SW 1271 (cell line): ENCODE measurements at places on chromosomes 11 and 22.

GRCh38 chr11:42812361-42812760 is 499.4 kb upstream of the API5 start:
- no peak for DNase-seq

DNA sequence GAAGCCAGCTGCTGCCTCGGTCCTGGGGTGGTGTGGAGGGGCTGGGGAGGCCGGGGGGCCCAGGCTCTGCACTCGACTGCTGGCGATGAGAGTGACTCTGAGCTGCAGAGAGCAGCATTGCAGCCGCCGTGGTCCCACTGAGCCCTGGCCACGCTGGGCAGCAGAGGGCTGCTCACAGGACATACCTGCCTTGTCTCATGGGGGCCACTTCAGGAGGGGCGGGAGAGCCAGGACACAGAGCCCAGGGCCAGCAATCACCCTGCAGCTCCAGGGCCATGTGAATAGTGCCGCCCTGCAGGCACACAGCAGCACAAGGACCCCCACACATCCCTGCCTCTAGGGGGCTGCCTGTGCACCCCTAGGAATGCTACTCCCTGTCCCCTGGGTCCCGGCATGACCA is 147.0 kb downstream of the CRYBB2 start:
- DNase-seq, result no peak

DNA sequence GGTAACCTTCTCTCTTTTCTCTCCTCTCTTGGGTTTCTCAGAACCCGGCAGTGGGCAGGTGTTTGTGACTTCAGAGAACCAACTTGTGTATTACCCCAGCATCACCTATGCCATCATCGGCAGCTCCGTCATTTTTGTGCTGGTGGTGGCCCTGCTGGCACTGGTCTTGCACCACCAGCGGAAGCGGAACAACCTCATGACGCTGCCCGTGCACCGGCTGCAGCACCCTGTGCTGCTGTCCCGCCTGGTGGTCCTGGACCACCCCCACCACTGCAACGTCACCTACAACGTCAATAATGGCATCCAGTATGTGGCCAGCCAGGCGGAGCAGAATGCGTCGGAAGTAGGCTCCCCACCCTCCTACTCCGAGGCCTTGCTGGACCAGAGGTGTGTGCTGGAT is 62.2 kb downstream of the COMMD9 start:
- DNase-seq, result no peak

- no peak for DNase-seq
Observed at GRCh38 chr11:113457784-113458183, 17.4 kb downstream of the DRD2 start.

DNA sequence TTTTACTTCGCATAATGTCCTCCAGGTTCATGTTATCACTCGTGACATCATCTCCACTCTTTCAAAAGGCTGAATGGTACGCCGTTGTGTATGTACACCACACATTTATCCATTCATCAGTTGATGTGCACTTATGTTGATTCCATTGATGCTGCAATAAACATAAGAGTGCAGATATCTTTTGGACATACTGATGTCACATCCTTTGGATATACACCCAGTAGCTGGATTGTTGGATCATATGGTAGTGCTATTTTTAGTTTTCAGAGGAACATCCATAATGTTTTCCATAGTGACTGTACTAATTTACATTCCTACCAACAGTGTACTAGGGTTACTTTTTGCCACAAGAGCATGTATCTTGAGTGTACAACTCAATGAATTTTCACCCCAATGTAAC is 25.0 kb upstream of the NELL1 start:
- DNase-seq, result no peak

DNA sequence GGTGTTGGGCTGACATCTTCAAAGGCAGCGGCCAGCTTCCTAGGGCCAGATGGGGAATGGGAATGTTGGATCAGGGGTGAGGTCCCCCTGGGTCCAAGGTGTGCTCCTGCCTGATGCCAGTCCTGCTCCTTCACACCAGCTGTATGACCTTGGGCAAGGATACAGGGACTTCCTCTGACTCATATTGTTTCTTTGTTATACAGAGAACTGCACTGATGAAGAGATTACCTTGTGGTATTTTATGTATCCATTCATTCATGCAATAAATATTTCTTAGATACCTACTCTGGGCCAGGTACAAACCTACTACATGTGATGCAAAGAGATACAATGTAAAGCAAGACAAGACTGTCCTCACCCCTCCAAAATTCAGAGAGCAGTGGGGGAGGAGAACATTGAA is 3.9 kb upstream of the OPCML start:
- no peak for DNase-seq

- no peak for DNase-seq
Observed at GRCh38 chr11:12117200-12117599, 6.8 kb downstream of the MICAL2 start.

DNA sequence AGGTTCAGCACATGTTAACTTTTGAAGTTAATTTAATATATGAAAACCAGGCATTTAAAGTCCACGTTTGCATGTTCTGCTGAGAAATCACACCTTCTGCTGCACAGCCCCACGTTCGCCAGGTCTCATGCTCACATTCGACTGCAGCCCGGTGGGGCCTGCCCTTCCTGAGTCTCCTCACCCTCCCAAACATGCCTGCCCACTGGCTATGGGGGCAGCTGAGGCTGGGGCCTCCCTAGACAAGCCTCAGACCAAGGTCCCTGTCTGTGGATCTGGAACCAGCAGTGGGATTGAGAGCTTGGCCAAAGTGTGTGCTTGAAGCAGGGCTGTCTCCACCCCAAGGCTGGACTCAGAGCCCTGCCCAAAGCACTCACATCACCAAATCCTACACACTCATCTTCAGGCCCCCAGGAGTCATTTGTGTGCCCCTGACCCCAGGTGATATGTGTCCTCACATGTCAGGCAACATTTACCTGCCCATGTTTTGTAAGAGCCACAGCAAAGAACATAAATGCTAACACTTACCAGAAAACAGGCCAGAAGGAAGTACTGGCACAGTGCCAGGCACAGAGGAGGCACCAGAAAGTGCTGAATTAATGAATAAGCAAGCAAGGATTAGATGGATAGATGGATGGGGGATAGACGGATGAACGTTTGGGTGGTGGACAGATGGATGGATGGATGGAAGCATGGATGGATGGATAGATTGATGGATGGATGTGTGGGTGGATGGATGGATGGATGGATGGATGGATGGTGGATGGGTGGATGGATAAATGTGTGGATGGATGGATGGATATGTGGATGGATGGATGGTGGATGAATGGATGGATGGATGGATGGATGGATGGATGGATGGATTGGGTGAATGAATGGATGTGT is 9.4 kb upstream of the FADD start:
- DNase-seq, result no peak

DNA sequence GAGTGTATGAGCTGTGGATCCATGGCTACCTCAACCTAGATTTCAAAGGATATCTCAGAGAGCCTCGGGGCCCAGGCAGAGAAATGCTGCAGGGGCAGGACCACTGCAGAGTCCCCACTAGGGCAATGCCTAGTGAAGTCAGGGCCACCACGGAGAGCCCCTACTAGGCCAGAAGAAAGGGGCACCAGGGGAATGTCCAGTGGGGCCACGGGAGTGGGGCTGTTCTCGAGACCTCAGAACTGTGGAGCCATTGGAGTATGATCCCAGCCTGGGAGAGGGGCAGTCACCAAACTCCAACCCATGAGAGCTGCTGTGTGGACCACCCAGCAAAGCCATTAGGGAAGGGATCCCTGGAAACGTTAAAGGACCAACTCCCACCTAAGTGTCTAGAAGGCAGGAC is 24.5 kb downstream of the RTL6 start:
- no peak for DNase-seq

GRCh38 chr11:34300926-34301295 is 56.9 kb downstream of the ABTB2 start:
- DNase-seq, result no peak

DNA sequence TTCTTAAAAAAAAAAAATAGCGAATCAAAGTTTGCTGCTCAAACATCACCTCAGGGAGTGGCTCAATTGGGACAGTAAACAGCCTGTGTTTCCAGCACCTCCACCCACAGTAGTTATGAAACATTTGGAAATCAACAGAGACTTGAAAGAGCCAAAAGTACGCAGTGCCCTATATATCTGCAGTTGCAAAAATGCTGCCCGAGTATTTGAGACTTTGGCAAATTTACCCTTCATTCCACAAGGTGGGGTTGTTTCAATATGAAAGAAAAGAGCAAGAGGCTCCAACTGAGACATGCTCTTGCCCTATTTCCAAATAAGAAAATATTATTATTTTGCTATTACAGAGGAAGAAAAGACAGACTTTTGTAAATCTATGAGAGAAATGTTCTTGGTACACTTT is 851.1 kb upstream of the RAG2 start:
- peak; percentile 27 for DNase-seq

- DNase-seq, result no peak
Observed at GRCh38 chr11:112997857-112998466, 36.7 kb downstream of the NCAM1 start.
